ENCODE measurements at places on chromosomes 2 and 18. TPM values are rescaled to one million over a fixed set of nuclear protein-coding genes. Genes with fewer than 3 reads are reported as not detected.

The TMEM37 gene
- total RNA-seq = 3.3 TPM

The TNFAIP6 gene
- 2.8 TPM for total RNA-seq

The LYG1 gene
- 0.75 TPM for total RNA-seq

The SESTD1 gene
- 16.5 TPM for total RNA-seq

The NAB1 gene
- total RNA-seq = 64.4 TPM

The ALPI gene
- total RNA-seq = not detected

The CYBRD1 gene
- 238 TPM for total RNA-seq

The DPY30 gene
- total RNA-seq = 40.8 TPM

The ASIC4 gene
- total RNA-seq = not detected

The NYAP2 gene
- not detected for total RNA-seq

The GALR1 gene
- total RNA-seq = 0.04 TPM

DNA sequence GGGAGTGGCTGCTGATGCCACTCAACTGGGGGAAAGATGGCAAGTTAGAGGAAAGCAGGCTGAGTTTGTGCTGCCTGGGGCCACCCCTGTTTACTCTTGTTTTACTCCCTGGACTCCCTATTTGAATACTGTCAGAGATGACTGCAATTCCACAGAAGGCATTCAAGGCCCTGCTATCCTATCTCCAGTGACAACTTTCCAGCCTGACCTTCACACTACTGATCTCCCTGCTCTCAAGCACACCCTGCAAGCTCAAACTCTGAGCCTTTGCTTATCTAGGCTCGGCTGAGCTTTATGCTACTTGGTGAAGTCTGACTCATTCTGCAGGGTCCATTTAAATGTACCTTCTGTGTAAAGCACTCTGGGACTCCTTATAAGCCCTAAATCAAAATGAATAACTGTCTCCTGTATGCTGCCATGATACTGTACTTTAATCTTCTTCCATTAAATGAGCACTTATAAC, 39.3 kb upstream of the DSG1 start:
- peaks cover 29% of the 10 kb centered on the region for H3K4me1 ChIP-seq
- H3K36me3 ChIP-seq = no peaks in the 10 kb centered on the region
- H3K4me3 ChIP-seq = no peak overlapping the region
- no peak for DNase-seq
- no peaks in the 10 kb centered on the region for H3K27me3 ChIP-seq

- no peak overlapping the region for H3K4me3 ChIP-seq
- H3K27me3 ChIP-seq = no peaks in the 10 kb centered on the region
- peaks cover 7% of the 10 kb centered on the region for H3K4me1 ChIP-seq
- DNase-seq = no peak
- H3K36me3 ChIP-seq = no peaks in the 10 kb centered on the region
These were observed 361.2 kb downstream of the FSIP2 start for GRCh38 chr2:186099826-186100225.

GRCh38 chr2:106366204-106366885, 101.9 kb downstream of the RGPD3 start:
- H3K36me3 ChIP-seq = no peaks in the 10 kb centered on the region
- no peak overlapping the region for H3K4me3 ChIP-seq
- H3K27me3 ChIP-seq = no peaks in the 10 kb centered on the region
- no peak overlapping the region for H3K27ac ChIP-seq
- no peak for DNase-seq

- no peak overlapping the region for H3K27ac ChIP-seq
- no peak overlapping the region for H3K4me3 ChIP-seq
- no peaks in the 10 kb centered on the region for H3K27me3 ChIP-seq
- H3K36me3 ChIP-seq = no peaks in the 10 kb centered on the region
- no peak for DNase-seq
These were observed 28.9 kb upstream of the GAREM2 start for GRCh38 chr2:26144031-26144430.

GRCh38 chr2:158079672-158080071, 22.0 kb upstream of the UPP2 start:
- no peaks in the 10 kb centered on the region for H3K4me1 ChIP-seq
- no peak overlapping the region for H3K27ac ChIP-seq
- H3K36me3 ChIP-seq = no peaks in the 10 kb centered on the region
- H3K27me3 ChIP-seq = no peaks in the 10 kb centered on the region

- H3K4me1 ChIP-seq = no peaks in the 10 kb centered on the region
- H3K27me3 ChIP-seq = no peaks in the 10 kb centered on the region
- no peak overlapping the region for H3K4me3 ChIP-seq
- H3K36me3 ChIP-seq = peaks cover 38% of the 10 kb centered on the region
- H3K27ac ChIP-seq = no peak overlapping the region
These were observed 32.4 kb downstream of the SLC66A2 start for GRCh38 chr18:79919089-79919488.

GRCh38 chr2:189258616-189259365, 79.2 kb upstream of the COL5A2 start:
- H3K4me1 ChIP-seq = peaks cover 4% of the 10 kb centered on the region
- no peak overlapping the region for H3K27ac ChIP-seq
- H3K36me3 ChIP-seq = no peaks in the 10 kb centered on the region
- H3K27me3 ChIP-seq = no peaks in the 10 kb centered on the region
- no peak overlapping the region for H3K4me3 ChIP-seq

DNA sequence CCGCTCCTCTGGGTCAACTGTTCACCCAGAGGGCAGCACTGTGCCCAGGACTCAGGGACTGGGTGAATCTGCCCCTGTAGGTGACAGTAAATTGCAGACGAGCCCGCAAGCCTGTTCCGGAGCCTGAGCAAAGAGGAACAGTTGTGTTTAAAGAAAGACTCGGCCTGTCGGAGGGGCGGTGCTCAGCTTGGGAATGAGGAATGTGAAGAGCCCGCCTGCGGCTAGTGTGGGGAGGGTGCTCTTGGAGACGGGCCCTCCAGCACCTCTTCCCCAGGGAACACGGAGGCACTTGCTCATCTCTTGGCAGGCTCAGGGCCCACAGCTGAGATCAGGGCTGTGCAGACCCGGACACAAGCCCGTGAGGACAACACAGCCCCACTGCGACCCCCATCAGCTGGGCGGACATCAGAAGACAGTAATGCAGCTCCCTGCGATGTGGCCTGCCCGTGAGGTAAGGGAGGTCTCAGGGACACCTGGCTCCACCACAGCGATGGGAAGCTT, 299.0 kb downstream of the NDUFA10 start:
- H3K4me3 ChIP-seq = no peak overlapping the region
- no peaks in the 10 kb centered on the region for H3K27me3 ChIP-seq
- H3K36me3 ChIP-seq = no peaks in the 10 kb centered on the region
- no peaks in the 10 kb centered on the region for H3K4me1 ChIP-seq

GRCh38 chr18:47492691-47493090, 241.2 kb upstream of the SKOR2 start:
- no peak overlapping the region for H3K27ac ChIP-seq
- H3K36me3 ChIP-seq = no peaks in the 10 kb centered on the region
- H3K27me3 ChIP-seq = no peaks in the 10 kb centered on the region
- H3K4me1 ChIP-seq = no peaks in the 10 kb centered on the region

DNA sequence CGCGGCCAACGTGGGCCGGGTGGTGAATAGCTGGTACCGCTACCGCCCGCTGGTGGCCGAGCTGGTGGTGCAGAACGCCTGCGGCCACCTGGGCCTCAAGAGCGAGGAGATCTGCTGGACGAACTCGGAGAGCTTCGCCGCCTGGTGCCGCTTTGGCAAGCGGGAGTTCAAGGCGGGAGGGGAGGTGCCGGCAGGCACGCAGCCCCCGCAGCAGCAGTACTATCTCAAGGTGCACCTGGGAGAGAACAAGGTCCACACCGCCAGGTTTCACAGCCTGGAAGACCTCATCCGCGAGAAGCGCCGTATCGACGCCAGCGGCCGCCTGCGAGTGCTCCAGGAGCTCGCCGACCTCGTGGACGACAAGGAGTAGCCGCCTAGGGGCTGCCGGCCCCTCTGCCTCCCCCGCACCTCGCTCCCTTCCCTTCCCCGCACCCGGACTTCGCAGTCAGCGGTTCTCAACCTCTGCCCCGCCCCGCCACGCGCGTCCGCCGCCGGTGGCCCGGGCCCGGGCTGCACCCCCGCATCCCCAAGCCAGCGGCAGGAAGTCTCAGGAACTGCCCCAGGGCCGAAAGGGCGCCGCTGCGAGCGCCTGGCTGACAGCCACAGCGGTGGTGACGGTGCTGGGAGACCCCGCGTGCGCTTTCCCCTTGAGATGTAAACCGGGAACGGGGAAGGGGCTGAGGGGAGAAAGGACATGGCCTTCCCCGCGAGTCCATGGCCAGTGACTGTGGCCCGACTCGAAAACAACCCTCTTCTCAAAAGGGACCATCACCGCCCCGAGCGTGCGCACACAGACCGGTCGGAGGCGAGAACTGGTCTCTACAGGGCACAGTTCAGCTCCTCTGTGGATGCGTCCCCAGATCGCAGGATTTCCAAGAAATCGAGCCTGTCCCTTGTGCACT, 2.2 kb downstream of the LRATD1 start:
- H3K27ac ChIP-seq = peak overlapping the region; percentile 48
- peaks cover 42% of the 10 kb centered on the region for H3K4me1 ChIP-seq
- no peaks in the 10 kb centered on the region for H3K27me3 ChIP-seq

DNA sequence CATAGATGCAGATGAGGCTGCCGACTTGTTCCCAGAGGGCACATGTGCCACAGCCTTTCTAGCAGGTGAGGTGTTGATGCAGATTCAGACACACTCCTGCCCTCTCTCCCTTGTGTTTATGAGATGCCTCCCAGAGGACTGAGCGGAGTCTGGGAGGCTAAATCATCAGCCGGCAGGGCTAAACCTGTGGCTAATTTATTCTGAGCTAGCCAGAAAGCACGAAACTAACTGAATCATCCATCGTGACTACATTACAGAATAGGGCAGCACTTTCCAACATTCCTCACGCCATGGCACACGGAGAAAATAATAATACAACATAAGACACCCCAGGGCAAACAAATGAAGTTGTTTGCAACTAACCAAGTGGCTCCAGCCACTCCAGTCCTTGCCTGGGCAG, 101.7 kb upstream of the FZD7 start:
- no peaks in the 10 kb centered on the region for H3K36me3 ChIP-seq
- H3K27me3 ChIP-seq = no peaks in the 10 kb centered on the region
- DNase-seq = no peak
- H3K4me1 ChIP-seq = no peaks in the 10 kb centered on the region

DNA sequence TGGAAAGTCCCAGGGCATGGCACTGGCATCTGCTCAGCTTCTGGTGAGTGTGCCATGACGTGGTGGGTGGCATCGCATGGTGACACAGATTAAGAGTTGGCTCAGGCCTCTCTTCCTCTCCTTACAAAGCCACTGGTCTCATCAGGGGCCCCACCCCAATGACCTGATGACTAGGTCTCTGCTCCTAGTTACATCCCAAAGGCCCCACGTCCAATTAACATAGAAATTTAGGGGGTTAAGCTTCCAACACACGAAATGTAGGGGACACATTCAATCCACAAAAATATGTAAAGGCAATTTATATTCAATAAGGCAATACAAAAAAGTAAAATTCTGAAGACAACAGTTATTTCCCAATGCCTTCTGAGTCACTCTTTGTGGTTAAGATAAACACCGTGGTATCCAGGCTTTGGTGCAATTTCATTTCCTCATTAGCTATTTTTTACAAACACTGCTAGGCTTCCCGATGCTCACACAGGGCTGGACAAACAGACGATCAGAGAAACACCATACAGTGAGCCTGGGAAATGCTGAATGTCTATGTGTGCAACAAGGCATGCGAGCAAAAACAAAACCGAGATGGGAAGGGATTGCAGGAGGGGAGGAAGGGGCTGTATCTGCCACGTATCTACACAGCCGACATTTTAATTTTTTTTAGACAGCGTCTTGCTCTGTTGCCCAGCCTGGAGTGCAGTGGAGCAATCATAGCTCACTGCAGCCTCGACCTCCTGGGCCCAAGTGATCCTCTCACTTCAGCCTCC, 67.2 kb downstream of the MBP start:
- H3K27ac ChIP-seq = peak overlapping the region; percentile 75
- no peak overlapping the region for H3K4me3 ChIP-seq
- H3K4me1 ChIP-seq = peaks cover 61% of the 10 kb centered on the region
- no peaks in the 10 kb centered on the region for H3K27me3 ChIP-seq
- DNase-seq = peak; percentile 78

DNA sequence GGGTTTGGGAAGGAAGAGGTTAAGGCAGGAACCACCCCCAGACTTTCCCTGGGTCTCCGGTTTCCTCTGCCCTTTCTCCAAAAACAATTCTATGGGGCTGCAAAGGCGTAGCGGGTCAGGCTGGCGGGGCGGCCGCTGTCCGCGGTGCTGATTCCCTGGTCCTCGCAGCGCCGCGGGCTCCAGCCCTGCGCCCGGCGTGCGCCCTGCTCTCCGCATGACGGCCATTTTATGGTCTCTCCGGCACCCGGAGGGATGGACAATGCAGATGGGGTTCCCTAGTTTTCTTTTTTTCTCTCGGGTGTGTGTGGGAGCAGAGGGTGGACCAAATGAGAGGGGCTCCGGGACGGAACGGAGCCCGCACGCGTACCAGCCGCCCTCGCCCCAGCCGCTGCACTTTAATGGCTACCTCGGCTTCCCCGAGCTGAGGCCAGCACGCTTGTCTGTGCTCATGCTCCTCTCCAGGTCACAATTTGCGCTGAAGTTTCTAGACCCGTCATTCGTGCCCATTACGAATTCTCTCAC, 1.6 kb downstream of the ST8SIA3 start:
- no peaks in the 10 kb centered on the region for H3K36me3 ChIP-seq
- H3K27me3 ChIP-seq = peaks cover 6% of the 10 kb centered on the region
- H3K27ac ChIP-seq = no peak overlapping the region

GRCh38 chr18:49693717-49694005, 119.7 kb downstream of the ACAA2 start:
- no peaks in the 10 kb centered on the region for H3K36me3 ChIP-seq
- H3K4me1 ChIP-seq = no peaks in the 10 kb centered on the region
- DNase-seq = no peak
- no peaks in the 10 kb centered on the region for H3K27me3 ChIP-seq
- H3K4me3 ChIP-seq = no peak overlapping the region
- no peak overlapping the region for H3K27ac ChIP-seq

DNA sequence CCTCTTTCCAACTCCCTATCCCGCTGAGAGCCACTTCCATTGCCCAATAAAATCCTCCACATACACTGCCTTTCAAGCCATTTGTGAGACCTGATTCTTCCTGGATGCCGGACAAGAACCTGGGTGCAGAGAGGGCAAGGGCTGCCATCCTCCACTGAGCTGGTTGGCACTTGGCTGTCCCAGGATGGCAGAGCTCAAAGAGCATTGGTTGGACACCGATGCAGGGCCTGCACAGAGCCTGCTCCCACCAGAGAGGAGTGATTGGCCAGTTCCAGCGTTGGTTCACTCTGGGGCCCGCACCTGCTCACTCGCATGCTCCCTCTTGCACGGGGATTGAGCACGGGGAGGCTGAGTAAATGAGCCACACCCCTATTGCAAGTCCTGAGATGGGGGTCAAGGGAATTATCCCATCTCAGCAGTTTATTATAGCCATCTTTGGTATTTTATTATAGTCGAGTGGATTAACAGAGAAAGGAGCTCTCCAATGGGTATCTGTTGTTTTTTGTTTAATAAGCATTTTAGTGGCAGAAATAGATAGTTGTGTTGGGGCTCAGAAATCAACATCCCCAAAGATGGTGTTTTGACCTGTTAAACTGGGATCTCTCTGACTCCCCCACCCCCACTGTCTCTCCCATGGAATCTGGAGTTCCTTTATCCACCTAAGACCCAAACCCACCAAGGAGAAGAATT, 19.8 kb upstream of the MGAT4A start:
- no peaks in the 10 kb centered on the region for H3K36me3 ChIP-seq
- no peak overlapping the region for H3K4me3 ChIP-seq
- H3K27ac ChIP-seq = no peak overlapping the region
- no peak for DNase-seq
